ENCODE measurements at places on chromosomes 6 and 20. TPM values are rescaled to one million over a fixed set of nuclear protein-coding genes. Genes with fewer than 3 reads are reported as not detected.

The NR2E1 gene
- not detected for total RNA-seq

The SIRPG gene
- total RNA-seq, result not detected

The PRRT1 gene
- total RNA-seq, result 0.39 TPM

The FILIP1 gene
- 0.33 TPM for total RNA-seq

The BPIFA1 gene
- not detected for total RNA-seq

The PBOV1 gene
- total RNA-seq, result not detected

The FAM229B gene
- 21.2 TPM for total RNA-seq
